ENCODE measurements at places on chromosomes 13 and 19. TPM values are rescaled to one million over a fixed set of nuclear protein-coding genes. Genes with fewer than 3 reads are reported as not detected.

Gene PNMA8C
- not detected for total RNA-seq

DNA sequence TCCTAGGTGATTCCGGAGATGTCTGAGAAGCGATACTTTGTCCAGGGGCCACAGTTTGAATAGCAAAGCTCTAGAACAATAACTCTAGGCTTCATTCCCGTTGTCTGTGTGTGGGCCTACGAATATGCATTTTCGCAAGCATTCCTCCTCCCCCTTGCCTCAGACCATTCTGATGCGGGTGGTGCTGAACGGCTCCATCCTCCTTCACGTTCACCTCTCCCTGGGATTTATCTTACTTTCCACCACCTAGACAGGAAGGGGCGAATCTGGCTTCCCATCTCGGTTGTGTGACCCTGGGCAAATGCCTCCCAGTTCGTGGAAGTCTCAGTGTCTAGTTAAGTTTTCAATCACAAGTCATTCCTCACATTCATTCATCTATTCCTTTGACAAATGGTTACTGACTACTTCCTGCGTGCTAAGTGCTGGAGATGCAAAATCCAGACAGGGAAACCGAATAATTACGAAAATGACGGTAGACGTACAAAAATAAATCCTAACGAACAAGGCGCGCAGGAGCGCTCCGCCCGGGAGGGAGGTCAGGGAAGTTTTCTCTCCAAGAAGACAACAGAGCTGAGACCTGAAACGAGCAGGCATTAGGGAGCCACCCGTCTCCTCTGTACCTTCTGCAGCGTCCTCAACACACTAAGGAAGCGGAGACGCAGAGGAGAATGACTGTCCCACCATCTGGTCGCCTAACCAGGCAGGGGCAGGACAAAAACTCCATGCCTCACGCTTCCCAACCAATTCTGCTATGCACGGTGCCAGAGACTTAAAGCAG, 1.3 kb upstream of the CNOT3 start:
- DNase-seq: no peak

Gene SLC25A41
- not detected for total RNA-seq

- DNase-seq: no peak
Observed at GRCh38 chr19:18532168-18532890, 10.5 kb upstream of the ELL start.

GRCh38 chr13:73341748-73342147, 282.9 kb downstream of the KLF5 start:
- no peak for DNase-seq

GRCh38 chr13:77417897-77418296, 91.0 kb upstream of the MYCBP2 start:
- DNase-seq: no peak

DNA sequence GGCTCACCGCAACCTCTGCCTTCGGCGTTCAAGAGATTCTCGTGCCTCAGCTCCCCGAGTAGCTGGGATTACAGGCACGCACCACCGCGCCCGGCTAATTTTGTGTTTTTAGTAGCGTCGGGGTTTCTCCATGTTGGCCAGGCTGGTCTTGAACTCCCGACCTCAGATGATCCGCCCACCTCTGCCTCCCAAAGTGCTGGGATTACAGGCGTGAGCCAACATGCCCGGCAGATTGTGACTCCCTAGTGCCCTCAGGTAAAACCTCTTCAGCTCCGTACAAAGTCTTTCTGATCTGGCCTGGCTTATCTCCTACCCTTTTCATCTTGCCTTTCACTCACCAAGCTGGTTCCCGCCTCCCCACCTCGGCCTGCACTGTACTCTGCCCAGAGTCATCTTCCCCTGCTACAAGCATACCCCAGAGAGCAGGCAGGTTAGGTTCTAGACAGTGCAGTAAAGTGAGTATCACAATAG, 15.0 kb downstream of the BICRA start:
- no peak for DNase-seq

Gene MAP4K1
- total RNA-seq: 239 TPM

Gene PEX11G
- total RNA-seq: 0.59 TPM

Gene NPHS1
- not detected for total RNA-seq

Gene CLDND2
- not detected for total RNA-seq

Gene TMPRSS9
- total RNA-seq: not detected

Gene CEACAM16
- not detected for total RNA-seq
